Stimulated activated CD4-positive, alpha-beta T cell treated with anti-CD3 and anti-CD28 coated beads, Interleukin-1b, Interleukin-23, amount 100 ng/mL, for 4 hours (primary cell): ENCODE measurements at places on chromosomes 6 and 20.

DNA sequence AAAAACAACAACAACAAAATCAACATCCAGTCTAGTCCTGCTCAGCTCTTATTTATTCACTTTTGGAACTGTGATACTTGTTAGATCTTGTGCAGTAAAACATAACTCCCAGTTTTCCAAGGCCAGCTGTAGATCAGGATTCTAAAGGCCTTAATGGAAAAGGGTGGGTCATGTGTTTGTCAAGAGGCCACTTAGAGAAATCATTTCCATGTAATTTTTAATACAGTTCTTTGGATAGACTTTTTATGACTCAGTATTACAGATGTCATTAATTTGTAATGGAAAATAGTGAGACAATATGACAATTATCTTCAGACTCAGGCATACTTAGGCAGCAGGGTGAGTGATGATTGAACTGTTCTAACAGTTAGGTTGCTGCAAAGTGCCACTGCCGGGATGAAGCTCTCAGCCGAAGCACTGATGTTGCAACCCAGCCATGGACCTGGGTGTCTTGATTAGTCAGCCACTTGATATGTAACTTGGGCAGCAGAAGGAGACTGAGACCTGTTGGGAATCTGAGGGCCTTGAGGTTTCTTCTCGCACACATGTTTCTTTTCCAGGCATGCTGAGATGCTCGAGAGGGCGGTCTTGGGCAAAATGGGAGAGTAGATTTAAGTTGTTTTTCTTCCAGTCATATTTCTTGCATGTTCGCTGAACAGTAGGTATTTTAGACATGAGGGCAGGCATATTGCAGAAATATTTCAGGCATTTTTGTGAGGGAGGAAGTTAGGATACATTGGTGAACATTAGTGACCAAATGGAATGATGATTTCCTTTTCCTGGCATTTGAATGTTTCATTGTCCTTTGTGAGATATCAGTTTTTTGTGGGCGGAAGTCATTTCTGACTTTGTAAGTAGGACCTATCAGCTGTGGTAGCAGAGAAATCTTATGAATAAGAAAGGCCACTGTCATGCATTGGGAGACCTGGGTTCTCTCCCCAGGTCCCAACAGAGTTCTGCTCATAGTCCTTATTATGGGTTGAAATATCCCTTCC is 52.3 kb downstream of the SLX4IP start:
- DNase-seq: no peak

DNA sequence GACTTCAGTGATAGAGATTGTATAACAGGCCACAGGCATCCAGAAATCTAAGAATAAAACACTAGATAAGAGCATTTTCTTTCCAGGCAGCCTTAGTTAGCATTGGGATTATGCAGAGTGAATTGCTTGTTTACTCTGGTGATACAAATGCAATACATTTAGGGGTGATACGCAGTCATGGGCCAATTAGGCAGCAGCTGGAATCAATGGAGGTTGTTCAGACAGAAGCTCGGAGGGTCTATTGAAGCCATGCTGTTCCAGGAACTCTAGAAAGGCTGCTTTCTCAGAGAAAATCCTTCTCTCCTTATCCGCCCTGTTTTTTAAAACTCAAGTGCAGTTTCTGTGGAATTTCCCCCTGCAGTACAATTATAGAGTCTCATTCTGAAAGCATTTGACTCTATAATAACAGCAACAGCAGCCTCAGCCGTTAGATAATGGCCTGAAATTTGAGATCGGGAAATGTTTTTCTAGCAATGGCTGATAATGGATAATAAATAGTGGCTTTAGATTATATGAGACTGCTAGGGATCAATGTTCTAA is 364.3 kb upstream of the HS3ST5 start:
- DNase-seq: no peak

DNA sequence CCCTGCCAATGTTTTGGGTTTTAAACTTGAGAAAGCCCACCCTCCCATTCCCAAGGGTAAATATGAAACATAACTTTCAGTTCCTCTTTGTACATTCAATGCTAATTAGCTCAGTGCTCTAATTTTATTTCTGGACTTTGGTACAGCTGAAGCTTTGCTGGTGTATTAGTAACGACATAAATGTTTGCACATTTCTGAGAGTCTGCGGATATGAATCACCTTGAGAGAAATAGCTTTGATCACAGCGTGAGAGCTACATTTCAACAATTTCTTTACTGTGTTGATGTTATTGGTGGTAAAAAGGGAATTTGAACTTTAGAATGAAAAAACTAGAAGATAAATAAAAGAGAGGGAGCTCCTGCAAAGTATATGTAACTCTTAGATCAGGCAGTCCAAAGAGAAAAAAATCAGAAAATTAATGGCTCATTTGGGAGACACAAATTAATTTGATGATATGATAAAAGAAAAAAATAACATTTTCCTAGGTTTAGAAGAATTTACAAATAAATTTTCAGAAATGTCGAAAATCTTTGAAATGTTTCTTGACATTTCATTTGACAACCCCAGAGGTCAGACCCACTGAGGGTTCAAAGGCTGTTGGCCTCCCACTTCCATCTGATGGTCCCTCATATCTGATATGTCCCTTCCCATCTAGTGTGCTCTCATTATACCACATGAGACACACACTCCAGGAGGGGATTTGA is 38.5 kb upstream of the CAP2 start:
- no peak for DNase-seq

DNA sequence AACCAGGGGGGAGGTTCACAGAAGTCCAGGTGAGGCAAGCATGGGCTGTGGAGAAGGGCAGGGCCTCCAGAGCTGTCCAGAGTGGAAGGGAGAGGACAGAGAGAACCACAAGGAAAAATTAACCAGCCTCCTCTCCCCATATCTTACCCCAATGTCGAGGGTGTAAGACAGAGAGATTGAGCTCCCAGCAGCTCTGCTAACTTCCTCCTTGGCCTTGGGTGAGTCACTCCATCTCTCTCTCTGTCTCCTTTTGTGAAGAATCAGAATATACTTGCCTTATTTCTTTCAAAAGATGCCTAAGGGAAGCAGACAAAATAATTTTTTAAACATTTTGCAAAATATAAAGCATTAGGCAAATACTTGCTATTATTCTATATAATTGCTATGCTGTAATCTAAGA is 58.3 kb upstream of the IYD start:
- no peak for DNase-seq

GRCh38 chr6:147170269-147170668 is 33.9 kb upstream of the STXBP5 start:
- DNase-seq: no peak

- no peak for DNase-seq
Observed at GRCh38 chr6:143621876-143622605, 55.7 kb upstream of the PHACTR2 start.

- DNase-seq: no peak
Observed at GRCh38 chr6:131163886-131164285, 28.6 kb downstream of the AKAP7 start.

DNA sequence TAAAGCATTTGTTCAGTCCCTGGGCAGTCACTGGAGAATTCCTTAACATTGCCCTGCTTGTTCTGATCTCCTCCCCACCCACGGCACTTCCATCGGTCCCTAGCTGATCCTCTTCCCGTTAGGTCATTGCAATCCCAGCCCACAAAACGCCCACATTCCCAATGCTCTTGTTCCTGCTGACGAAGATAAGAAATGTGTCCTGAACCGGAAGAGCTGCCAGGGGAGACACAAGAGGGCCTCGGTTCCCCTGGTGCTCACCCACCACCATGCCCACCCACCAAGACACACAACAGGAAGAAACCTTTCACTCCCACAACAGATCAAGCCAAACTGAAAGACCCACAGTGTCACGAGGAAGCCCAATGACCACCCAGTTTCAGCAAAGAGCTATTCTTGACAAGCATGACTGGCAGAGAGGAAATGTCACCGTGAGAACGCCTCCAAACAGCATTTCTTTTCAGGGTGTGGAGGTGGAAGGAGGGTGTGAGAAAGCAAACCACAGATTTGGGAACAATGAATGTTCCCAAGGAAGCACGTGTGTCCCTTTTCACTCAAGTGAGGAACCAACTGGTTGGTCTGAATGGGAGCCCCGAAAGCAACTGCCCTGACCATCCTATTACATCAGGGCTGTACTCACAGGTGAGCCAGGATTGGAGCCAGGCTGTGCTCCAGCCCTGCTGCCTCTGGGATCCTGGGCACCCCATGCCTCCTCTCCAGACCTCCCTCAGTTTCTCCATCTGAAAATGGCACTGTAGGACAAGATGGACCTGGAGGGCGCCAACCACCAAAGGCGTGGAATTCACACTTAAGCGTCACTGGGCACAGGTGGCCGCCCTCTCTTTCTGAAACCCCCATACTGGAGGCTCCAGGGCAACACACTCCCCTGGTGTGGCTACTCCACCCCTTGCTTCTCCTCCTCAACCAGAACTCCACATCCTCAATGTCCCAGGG is 97.5 kb downstream of the ZMYND8 start:
- DNase-seq: no peak

DNA sequence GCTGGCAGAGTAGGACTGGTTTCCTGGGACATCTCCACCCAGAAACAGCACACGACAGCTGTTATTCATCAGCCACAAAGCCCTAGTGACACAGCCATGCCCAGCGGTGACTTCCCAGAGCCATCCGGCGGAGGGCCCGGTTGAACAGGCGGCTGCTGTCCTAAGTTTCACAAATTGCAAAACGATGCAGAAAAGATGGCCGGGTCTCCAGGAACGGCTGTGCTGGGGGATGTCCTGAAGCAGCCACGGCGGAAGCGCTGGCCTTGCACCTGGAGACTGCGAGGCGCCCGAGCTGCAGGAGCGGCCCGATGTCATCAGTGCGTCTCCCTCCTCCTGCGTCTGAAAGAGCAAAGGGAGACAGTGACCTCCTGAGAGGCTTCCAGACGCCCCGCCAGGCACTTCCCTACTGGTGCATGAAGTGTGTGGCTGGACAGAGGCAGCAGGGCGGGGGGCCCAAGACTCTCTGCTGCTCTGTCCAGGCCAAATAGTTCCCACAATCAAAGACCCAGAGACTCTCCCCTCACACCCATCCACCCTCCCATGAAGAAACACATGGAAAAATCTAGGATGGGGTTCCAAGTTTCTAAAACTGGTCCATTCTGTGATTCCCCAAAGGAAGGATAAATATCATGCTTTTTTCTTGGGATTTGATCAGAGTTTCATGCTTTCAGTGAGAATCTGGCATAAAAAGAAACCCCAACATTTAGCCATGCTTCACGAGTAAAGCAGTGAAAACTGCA is 44.0 kb downstream of the SSR1 start:
- no peak for DNase-seq

DNA sequence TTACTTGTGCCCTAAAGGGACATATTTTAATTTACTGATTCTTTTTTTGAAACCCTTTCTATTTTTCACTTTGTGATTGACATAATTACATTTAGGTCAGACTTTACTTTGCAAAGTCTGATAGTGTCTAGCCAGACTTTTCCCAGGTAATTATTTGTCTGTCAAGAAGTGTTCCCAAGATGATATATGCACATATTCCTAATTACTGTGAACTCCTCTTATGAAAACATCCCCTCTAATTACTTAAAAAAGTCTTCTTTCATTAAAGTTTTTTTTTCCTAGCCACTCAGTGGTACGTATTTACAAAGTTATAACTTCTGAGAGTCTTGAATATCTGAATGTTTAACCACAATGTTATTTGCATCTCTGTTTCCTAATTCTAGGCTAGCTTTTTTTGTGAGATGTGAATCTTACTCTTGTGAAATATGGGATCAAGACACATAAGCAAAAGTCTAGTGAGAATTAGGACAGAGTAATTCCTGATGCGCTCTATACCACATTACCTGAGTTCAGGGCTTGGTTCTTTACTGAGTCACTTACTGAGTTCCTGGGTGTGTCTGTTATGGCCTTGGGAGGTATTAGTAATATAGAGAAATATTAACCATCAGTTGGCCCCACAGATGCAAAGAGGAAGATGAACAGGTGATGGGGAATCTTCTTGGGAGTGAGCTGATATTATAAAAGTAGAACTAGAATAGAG is 27.9 kb downstream of the FAM83B start:
- no peak for DNase-seq

DNA sequence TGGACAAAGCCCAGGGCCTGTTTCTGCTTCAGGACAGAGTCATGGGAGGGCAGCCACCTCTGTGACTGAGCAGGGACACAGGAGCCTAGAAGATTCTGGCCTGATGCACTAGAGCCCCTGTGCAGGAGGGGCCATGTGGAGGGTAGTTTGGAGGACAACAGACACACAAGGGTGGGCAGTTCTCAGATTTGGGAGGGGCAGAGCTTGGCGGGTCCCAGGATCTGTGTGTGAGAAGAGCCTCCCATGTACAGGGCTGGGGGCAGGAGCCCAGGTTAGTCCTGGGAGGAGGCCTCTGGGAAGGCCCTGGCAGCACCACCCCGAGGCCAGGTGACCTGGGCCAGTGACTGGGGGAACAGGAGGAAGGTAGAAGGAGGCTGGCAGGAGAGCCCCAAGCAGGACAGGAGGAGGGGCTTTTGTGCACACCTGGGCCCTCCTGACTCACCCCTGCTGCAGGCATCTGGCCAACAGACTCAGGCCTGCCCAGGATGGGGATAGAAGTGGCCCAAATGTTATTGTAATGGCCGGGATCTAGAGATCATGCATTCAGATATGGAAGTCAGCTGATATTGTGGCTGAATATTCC is 1.4 kb upstream of the ULBP3 start:
- DNase-seq: no peak

DNA sequence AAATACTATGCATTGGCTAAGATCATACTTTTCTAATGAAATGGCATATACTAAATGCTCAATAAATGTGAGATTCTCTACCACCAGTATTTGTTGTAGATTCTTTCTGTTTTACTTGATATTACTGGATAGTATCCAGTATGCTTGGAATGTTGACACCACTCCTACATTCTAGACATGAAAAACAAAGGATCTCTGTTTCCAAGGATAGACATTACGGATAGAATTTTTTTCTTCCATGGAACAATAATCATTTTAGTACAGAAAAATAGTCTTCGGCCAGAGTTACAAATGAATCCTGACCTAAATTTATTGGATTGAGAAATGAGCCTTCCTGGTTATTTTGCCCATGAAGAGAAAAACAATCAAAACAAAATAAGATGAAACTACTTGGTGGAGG is 258.2 kb upstream of the NT5E start:
- DNase-seq: no peak

- no peak for DNase-seq
Observed at GRCh38 chr20:47330933-47331708, 25.4 kb downstream of the ZMYND8 start.

- no peak for DNase-seq
Observed at GRCh38 chr6:73134588-73134987, 90.7 kb downstream of the KHDC1L start.

DNA sequence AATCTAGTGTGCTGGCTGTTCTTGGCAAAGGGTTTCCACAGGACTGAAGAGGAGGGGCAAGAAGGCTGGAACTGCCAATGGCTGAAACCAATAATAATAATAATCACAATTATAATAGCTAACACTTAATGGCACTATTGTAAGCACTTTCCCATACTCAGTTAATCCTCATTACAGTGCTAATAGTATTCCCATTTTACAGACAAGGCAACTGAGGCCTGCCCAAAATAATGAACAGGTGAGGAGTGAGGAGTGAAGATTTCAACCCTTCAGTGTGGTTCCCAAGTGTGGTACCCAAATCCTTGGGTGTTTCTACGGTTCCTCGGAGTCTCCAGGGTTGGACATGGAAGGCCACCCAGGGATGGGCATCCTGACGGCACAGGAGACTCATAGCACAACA is 69.9 kb downstream of the TRERF1 start:
- no peak for DNase-seq

GRCh38 chr6:30691208-30691847 is 544 bp upstream of the NRM start:
- DNase-seq: no peak
